ENCODE measurements at places on chromosomes 13 and 19.

GRCh38 chr13:30743319-30744055 is 8.1 kb downstream of the ALOX5AP start:
- no peak for DNase-seq

DNA sequence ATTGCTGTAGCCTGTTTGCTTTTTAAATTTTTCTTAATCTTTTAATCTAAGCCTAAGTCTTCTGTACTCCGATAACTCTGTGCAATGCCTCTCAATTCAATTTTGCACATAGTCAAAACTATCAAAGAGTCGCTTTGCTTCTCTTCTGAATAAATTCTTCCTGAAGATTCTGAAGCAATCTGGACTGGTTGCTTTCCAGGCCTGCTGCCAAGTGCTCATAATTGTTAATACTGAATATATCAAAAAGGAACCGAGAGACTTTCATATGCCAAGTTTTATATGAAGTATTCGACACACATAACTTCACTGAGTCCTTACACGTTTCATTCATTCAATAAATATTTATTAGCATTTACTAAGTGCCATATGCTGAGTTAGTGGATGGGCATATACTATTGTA is 91.3 kb downstream of the EDNRB start:
- no peak for DNase-seq

GRCh38 chr13:52118595-52118994 is 10.3 kb downstream of the NEK5 start:
- no peak for DNase-seq

- DNase-seq = no peak
Observed at GRCh38 chr13:32019612-32020233, 11.9 kb upstream of the FRY start.

DNA sequence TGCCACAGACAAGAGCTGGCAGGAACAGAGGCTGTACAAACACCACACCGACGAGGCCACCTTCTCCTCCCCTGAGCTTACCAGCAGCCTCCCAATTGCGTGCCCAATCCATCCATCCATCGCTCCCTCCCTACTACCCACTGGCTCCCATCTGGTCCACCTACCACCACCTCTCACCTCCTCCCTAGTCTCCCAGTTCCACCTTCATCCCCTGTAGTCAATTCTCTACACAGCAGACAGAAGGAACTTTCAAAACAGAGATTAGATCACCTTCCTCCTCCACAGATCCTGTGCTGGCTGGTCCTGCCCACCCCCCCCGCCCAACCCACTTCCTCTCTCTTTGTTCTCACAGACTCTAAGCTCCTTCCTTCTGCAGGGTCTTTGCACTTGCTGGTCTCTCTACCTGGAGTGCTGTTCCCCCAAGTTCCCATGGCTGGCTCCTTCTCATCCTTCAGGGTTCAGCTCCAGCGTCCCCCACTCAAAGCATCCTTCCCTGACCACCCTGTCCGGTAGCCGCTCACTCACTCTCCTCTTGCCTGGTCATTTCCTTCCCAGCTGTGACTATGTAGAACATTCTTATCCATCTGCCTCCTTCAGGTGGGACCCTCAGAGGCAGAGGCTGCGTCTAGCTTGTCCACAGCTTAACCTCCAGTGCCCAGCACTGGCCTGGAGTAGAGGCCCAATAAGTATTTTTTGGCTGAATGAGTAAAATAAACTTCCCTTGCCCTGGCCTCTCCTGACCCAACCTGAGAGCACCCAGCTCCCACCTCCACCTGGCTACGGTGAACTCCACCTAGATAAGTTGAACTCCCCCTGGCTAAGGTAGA is 23.0 kb downstream of the PIN1 start:
- DNase-seq = no peak

DNA sequence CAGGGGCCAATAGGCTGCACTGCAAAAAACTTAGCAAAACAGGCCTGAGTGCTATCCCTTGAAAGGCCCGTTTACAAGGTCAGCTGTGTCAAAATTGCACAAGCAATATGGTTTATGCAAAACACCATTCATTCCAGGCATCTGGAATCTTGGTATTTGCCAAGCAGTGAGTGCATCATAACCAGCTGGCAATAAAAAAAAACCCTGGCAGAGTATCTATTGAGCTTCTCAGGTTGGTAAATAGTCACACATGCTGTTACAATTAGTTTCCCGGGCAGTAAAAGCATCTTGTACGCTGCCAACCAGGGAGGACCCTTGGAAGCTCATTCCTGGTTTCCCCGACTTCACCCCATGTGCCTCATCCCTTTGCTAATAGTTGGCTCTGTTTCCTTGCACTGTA is 21.3 kb downstream of the ZNF77 start:
- DNase-seq = no peak

GRCh38 chr19:17058236-17058635 is 17.0 kb downstream of the HAUS8 start:
- no peak for DNase-seq

- DNase-seq = no peak
Observed at GRCh38 chr19:2053601-2054389, 2.8 kb upstream of the MKNK2 start.

- no peak for DNase-seq
Observed at GRCh38 chr13:60327511-60327910, 69.5 kb upstream of the TDRD3 start.

DNA sequence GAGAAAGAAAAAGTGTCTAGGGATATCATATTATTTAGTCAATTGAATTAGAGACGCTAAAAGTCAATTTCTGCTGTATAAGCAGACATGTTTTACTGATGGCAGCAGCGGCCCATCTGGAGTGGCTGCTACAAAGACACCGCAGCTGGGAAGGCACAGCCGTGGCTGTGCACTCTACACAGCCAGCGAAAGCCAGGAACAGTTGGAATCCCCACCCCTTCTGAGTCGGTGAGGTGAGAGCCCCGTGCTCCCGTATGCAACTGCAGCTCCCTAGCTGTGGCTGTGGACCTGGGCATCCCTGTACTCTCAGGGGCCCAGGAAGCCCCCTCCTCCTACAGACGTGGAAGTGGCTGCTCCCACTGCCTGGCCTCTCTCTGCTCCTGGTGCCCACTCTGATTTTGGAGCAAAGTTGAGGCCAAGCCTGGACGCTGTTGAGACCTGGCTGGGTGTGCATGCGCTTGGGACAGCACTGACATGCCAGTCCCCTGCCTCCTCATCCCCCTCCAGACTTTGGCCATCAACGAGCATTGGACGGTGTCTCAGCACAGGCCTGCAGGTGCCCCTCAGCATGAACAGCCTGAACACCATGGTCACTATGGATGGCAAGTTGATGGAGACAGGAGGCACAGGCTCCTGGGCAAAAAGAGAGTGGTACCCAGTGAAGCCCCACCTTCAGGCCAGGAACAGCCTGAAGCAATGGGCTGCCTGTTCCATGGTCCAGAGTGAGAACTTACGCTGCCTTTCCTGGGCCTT is 944.0 kb upstream of the MIR17HG start:
- no peak for DNase-seq

DNA sequence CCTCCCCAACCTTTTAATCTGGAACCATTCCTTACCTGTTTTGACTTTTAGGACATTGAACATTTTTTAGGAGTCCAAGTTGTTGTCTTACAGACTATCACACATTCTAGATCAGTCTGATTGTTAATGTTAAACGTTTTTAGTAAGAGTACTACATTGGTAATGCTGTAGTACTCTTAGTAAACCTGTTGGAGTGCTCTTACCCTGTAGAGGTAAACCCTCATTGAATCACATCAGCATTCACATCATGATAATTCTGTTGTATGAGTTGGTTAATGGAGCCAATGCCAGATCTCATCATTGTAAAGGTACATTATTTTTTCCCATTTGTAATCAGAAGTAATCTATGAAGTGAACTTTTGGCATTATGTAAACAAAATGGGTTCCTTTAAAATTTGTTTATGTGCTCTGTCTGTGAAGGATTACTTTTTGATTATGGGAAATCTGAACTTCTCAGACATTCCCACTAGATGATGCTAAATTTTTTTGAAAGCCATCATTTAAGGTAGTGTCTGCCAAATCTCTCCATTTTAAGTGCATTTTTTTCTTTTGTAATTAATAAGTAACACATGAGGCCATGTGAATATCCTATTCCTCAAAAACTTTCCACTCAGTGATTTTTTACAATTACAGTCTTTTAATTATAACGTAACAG is 55.2 kb downstream of the VWA8 start:
- DNase-seq = no peak

DNA sequence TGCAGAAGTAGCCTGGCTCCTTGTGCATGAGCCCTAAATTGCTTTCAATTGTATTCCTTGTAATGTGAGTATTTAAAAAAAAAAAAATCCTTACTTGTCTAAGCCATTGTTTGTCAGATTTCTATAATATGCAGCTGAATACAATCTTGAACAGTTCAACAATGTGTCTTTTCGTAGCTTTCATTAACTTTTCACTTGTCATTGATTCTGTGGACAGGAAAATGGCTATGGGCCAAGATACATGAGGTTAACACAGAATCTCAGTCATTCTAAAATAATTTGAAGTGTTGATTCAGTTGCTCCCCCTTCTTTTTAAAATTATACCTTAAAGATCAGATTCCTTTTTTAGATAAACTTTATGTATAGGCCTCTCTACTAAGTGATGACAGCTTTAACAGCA is 395.8 kb upstream of the KLF12 start:
- DNase-seq = no peak

- DNase-seq = no peak
Observed at GRCh38 chr19:17418710-17419109, 1.1 kb upstream of the MVB12A start.

DNA sequence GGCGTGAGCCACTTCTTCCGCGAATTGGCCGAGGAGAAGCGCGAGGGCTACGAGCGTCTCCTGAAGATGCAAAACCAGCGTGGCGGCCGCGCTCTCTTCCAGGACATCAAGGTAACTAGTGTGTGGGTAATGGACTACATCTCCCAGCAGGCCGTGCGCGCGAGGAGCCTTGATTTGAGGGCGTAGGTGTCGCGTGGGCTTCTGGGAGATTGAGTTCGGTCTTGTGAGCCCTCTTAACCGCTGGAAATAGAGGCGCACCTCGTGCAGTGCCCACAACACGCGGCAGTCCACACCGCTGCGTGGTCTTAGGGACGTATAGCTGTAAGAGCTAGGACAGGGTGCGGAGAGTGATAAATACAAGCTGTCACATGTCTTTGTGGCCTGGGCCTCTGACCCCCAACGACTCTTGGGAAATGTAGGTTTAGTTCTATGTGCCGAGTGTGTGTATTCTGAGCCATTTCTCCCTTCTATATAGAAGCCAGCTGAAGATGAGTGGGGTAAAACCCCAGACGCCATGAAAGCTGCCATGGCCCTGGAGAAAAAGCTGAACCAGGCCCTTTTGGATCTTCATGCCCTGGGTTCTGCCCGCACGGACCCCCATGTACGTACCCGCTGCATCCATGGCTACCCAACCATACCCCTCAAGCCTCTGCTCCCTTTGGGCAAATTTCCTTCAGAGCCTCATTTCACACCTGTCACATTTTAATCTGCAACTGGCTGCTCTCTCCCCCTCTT is 864 bp downstream of the FTL start:
- DNase-seq = peak; percentile 74

GRCh38 chr19:47610902-47611301 is 2.0 kb downstream of the BICRA start:
- DNase-seq = no peak

- DNase-seq = no peak
Observed at GRCh38 chr19:48190288-48190884, 19.9 kb downstream of the ZSWIM9 start.

DNA sequence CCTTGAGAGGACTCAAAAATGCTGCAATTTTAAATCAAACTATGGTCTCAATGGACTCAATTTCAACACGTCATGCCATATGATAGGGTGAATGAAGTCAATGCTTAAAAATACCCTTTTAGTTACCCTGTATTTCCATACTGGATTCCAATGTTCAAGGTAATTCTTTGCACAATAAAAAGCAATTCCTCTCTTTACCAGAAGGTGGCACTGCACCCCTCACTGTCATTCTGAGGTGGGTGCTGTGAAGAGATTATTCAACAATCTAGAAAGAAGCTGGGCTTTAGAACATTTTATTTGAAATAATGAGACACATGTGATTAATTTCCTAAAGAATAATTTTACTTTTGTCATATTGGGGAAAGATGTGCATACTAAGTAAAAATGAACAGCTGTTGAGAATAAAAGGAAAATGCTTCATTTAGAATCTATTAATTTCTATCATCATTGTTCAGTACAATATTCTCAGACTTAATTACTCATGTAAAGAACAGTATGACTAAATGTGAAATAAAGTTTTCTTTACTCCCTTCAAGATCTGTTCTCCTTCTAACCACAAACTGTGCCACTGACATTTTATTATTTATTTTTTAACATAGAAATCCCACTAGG is 789.1 kb downstream of the GPC5 start:
- no peak for DNase-seq

DNA sequence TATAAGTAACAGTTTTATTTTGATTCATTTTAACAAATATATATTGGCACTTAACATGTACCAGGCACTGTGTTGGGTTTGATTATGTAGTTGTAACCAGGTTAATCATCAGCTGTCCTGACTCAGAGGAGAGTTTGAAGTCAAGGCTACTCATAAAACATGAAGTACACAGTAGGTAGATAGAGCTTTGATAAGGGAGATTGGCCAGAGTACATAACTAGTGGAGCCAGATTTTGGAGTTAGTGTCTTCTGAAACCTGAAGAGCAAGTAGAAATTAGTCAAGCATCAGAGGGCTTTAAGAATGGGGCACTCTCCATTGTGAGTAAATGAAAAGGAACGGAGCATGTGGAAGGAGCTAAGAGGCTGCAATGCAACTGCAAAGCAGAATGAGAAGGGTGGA is 333.9 kb downstream of the RFC3 start:
- no peak for DNase-seq

GRCh38 chr19:51026554-51026831 is at the start of gene KLK11:
Gene KLK11 (minus strand): TSS chr19:51026616. CDS start chr19:51025631, 985 bp downstream.
- DNase-seq = no peak

- no peak for DNase-seq
Observed at GRCh38 chr19:11539495-11540365, 1.1 kb downstream of the CNN1 start.

Data from stimulated activated CD4-positive, alpha-beta T cell treated with anti-CD3 and anti-CD28 coated beads, TNF-alpha, amount 100 ng/mL, for 24 hours (primary cell).